ENCODE measurements at places on chromosomes 1 and 21. TPM values are rescaled to one million over a fixed set of nuclear protein-coding genes. Genes with fewer than 3 reads are reported as not detected.
A peak's percentile ranks its signal among the peaks of the same experiment; 100 is the strongest.

- peak; percentile 90 for DNase-seq
- H3K27ac ChIP-seq = no peak within 1 kb of the TSS
- no peaks in the 10 kb centered on the region for H3K36me3 ChIP-seq
- H3K4me1 ChIP-seq = peaks cover 11% of the 10 kb centered on the region
- peak within 1 kb of the TSS; percentile 53 for H3K4me3 ChIP-seq
- peaks cover 4% of the 10 kb centered on the region for H3K27me3 ChIP-seq
These were observed at the start of gene MFSD2A for GRCh38 chr1:39954870-39955546. TSS of gene MFSD2A (plus strand) at chr1:39955145. CDS start at chr1:39955293, 148 bp downstream.

PRAMEF26 gene
- not detected for total RNA-seq

GRCh38 chr1:153649137-153649862 lies 9.2 kb upstream of the SNAPIN start:
- peaks cover 7% of the 10 kb centered on the region for H3K4me1 ChIP-seq
- H3K27ac ChIP-seq = no peak overlapping the region
- peak; percentile 11 for DNase-seq

KCNAB2 gene
- total RNA-seq = 3.7 TPM

ELAPOR1 gene
- 2.5 TPM for total RNA-seq

DNA sequence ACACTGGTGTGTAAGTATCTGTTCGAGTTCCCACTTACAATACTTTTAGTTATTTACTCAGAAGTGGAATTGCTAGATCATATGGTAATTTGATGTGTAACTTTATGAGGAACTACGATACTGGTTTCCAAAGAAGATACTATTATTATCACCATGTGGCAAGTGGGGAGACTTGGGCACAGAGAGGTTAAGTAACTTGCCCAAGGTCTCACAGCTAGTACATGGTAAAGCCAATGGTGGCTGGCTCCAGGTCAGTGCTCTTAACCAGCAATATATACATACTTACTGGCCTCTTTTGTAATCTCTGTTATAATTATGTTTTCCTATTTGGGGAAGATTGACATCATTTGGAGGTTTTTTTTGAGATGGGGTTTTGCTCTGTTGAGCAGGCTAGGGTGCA lies 138.9 kb upstream of the HNRNPU start:
- H3K4me3 ChIP-seq = no peak overlapping the region
- no peak overlapping the region for H3K27ac ChIP-seq
- no peak for DNase-seq
- no peaks in the 10 kb centered on the region for H3K36me3 ChIP-seq
- no peaks in the 10 kb centered on the region for H3K4me1 ChIP-seq
- H3K27me3 ChIP-seq = no peaks in the 10 kb centered on the region
